ENCODE measurements at places on chromosomes 6 and 20. TPM values are rescaled to one million over a fixed set of nuclear protein-coding genes. Genes with fewer than 3 reads are reported as not detected.
A peak's percentile ranks its signal among the peaks of the same experiment; 100 is the strongest.

WFDC2 gene
- total RNA-seq: 4.6 TPM

SPATA25 gene
- 0.62 TPM for total RNA-seq

ENPP5 gene
- total RNA-seq: 4.8 TPM

VSX1 gene
- not detected for total RNA-seq

RAB44 gene
- not detected for total RNA-seq

GRCh38 chr20:6100246-6100645 lies 22.6 kb downstream of the FERMT1 start:
- no peak overlapping the region for H3K27ac ChIP-seq
- H3K27me3 ChIP-seq: no peaks in the 10 kb centered on the region
- no peaks in the 10 kb centered on the region for H3K36me3 ChIP-seq
- H3K4me1 ChIP-seq: no peaks in the 10 kb centered on the region
- DNase-seq: no peak

GRCh38 chr6:11701573-11701972 lies 77.0 kb downstream of the ADTRP start:
- H3K4me1 ChIP-seq: no peaks in the 10 kb centered on the region
- H3K27me3 ChIP-seq: peaks cover 5% of the 10 kb centered on the region
- no peak overlapping the region for H3K27ac ChIP-seq
- H3K36me3 ChIP-seq: no peaks in the 10 kb centered on the region

GRCh38 chr6:47308198-47308517 lies 1.5 kb downstream of the TNFRSF21 start:
- H3K27ac ChIP-seq: peak overlapping the region; percentile 80
- H3K27me3 ChIP-seq: no peaks in the 10 kb centered on the region
- H3K4me3 ChIP-seq: peak overlapping the region; percentile 96
- DNase-seq: no peak

DNA sequence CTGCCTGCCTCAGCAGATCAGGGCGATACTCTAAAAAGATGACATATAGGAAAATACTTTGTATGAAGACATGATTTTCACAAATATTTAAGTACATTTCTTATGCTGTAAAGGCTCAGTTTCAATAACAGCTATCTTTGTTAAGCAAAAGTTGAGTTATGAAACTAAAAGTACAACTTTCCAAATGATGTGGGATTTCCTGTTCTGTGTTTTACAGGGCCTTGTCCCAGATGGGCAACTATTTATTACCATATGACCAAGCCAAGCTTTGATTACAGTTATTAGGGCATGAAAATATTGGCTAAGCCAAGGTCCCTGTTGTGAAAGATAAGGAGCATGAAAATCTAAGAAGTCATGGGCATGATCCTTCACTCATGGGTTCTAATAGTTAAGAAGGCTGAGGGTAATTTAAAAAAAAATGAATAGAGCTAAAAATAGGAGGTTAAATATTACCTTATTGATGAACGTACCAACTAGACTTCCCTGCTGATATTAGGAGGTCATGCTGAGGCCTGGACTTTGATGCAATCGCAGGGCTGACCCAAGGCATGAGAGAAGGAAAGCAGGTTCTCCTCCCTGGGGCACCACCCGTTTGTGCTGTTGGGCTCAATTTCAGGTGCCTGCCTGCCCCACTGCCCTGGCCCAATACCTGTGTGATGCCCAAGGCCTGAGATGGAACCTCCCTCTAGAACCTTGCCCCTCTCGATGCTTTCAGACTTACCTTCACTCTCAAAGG lies 294.4 kb upstream of the PRDM1 start:
- no peak for DNase-seq
- peaks cover 4% of the 10 kb centered on the region for H3K4me1 ChIP-seq
- peaks cover under 1% of the 10 kb centered on the region for H3K27me3 ChIP-seq

DNA sequence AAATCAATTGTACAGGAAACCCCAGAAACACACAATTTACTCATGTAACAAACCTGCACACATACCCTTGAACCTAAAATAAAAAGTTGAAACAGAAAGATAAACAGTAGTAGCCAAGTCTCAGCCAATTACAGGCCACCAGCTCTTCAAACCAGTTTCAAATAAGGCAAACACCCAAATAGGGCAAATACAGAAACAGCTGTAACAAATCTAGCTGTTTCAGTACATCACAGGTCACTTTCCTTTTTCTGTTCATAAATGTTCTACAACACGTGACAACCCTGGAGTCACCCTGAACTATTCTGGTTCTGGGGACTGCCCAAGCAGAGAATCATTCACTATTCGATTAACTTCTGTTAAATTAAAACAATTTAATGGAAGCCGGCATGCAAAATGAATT lies 329.0 kb downstream of the GJA1 start:
- no peak overlapping the region for H3K4me3 ChIP-seq
- no peaks in the 10 kb centered on the region for H3K27me3 ChIP-seq
- H3K36me3 ChIP-seq: peaks cover 4% of the 10 kb centered on the region
- DNase-seq: no peak
- peaks cover under 1% of the 10 kb centered on the region for H3K4me1 ChIP-seq
- H3K27ac ChIP-seq: no peak overlapping the region

DNA sequence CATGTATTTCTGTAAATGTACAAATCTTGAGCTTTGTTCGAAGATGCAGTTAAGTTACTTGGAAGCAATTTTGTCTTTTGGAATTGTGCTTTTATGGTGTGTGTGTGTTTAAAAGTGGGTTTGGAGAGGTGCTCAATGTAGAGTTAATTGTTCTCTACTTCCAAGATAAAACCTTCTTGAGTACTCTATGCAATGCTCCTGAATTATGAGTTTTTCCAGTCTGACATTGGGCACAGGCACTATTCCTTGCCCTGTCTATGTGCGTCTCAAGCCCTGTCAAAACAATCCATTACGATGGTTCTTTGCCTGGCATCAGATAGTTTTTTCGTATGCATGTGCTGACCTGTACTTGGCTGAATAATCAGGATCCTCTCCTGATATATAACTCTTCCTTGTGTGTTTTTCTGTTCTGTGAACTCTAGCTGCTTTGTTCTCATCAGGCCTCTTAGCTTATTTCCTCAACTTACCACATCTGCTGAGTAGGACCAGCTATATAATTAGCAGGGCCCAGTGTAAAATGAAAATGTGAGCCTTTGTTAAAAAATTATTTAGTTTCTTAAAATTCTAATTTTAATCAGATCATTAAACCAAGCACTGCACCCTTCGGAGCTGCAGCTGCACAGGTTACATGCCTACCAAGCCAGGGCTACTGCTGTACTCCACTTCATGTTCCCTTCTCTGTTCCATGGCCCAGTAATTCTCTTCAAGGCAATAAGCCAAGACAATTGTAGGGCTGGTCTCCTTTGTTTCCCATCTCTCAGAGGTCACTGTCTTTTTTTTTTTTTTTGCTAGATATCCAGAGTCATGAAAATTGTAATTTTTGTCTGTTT lies 160.1 kb downstream of the ZFAND3 start:
- H3K27me3 ChIP-seq: no peaks in the 10 kb centered on the region
- no peaks in the 10 kb centered on the region for H3K36me3 ChIP-seq
- H3K4me1 ChIP-seq: peaks cover 18% of the 10 kb centered on the region
- no peak for DNase-seq
- H3K27ac ChIP-seq: peak overlapping the region; percentile 36

DNA sequence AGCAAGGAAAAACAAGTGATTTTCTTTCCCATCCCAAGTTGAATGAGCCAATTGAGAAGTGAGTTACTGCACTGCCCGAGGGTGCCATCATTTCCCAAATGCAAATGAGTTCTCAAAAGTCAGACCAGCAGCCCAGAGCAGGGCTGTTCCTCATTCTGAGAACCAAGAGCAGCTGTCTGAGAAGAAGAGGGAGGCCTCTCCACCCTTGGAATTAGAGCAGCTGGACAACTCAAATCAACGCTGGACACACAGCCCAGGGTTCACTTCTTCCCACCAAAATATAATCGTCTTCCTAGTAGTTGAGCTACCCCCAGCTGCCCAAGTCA lies 4.6 kb upstream of the PREX1 start:
- H3K4me1 ChIP-seq: peaks cover 17% of the 10 kb centered on the region
- peaks cover 7% of the 10 kb centered on the region for H3K27me3 ChIP-seq
- H3K4me3 ChIP-seq: no peak overlapping the region
- no peaks in the 10 kb centered on the region for H3K36me3 ChIP-seq

DNA sequence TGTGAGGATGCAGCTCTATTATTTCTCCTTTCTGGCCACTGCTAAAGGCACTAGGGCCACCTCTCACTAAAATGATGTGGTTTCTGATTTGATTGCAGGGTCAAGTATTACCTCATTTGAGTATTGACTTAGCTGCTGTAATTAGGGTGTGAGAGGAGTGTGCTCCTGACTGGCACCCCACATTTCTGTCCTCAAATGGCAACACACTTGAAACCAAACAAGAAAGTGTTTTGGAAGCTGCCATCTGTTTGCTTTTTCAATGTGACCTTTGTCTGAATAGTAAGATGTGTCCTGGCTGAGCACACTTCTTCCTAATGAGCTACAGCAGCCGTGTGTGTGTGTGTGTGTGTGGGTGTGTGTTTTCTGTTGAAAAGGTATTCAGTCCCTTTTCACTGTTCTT lies 62.8 kb upstream of the SCP2D1 start:
- no peak for DNase-seq
- peaks cover 8% of the 10 kb centered on the region for H3K4me1 ChIP-seq
- no peak overlapping the region for H3K4me3 ChIP-seq
- H3K36me3 ChIP-seq: peaks cover 4% of the 10 kb centered on the region

Data from endothelial cell (in vitro differentiated cells).